ENCODE measurements at places on chromosomes 2 and 18.

- no peak for DNase-seq
Observed at GRCh38 chr18:23943903-23944624, 70.5 kb upstream of the TTC39C start.

DNA sequence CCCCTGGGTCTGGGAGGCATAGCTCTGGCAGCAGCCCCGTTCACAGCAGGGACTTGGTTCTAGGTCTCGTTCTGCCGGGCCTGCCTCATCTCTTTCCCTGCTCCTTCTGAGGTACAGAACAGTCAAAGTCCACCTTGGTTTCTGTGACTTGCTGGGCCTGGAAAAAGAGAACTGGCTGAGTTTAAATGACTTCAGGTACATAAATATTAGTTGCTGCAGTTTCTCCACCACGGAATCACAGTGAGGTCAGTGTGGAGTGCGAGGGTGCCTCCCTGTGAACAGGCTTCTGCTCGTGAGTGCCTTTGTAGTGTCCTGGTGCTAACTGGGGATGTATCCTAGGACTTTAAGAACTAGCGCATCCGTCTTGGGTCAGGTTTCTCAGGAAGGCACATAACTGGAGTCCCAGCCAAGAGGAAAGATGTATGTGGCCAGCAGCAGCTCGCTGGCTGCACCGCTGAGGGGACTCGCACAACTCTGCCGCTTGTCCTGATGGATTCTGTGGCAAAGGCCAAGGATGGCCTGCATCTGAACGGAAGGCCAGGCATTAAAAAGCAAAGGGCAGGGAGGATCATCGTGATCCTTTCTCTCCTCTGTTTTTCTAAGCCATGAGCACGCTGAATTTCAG is 188.6 kb downstream of the SH3RF3 start:
- DNase-seq, result no peak

DNA sequence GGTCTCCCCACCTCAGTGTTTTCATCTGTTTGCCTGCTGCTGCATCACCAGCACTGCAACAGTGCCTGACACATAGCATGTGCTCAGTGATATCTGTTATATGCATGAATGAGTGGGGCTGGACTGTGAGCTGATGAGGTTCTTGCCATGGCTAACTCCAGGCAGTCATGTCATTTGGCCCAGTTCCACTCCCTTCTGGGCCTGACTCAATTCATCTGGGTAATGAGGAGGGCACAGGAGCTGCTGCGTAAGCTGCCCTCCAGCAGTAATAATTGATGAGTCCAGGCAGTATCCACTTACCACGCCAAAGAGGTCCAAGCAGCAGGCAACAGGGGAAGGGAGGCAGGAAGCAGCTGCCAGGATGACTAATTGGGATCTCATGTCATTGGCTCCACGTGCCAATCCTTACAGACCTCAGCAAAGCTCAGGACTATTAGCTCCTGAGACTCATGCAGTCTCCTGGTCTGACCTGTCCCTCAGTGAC is 34.1 kb upstream of the MAT2A start:
- no peak for DNase-seq

GRCh38 chr2:32479993-32480392 is 123.2 kb downstream of the BIRC6 start:
- no peak for DNase-seq

DNA sequence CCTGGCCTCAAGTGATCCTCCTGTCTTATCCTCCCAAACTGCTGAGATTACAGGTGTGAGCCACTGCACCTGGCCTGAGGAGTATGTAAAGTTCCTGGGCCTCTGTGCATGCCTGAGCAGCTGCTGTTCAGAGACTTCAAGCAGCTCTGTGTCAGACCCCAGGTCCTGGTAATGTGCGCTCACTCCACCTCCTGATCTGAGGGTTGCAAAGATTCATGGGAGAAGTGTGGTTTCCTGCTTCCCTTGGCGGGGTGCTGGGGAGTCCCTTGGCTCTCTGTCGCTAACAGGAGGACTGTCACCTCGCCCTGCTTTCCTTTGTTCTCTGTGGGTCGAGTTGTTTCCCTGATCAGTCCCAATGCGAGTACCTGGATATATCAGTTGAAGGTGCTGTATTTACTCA is 8.6 kb upstream of the IL36A start:
- no peak for DNase-seq

- no peak for DNase-seq
Observed at GRCh38 chr2:75480971-75481836, 79.5 kb downstream of the EVA1A start.

- no peak for DNase-seq
Observed at GRCh38 chr2:23042216-23042906, 342.6 kb upstream of the KLHL29 start.

DNA sequence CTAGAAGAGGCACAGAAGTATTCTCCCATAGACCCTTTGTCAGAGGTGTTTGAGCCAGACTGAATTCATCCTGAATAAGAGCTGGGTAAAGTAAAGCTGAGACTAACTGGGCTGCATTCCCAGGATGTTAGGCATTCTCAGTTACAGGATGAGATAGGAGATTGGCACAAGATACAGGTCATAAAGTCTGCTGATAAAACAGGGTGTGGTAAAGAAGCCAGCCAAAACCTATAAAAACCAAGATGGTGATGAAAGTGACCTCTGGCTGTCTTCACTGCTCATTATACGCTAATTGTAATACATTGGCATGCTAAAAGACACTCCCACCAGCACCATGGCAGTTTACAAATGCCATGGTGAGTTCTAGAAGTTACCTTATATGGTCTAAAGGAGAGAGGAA is 364.9 kb upstream of the TMEFF2 start:
- no peak for DNase-seq

DNA sequence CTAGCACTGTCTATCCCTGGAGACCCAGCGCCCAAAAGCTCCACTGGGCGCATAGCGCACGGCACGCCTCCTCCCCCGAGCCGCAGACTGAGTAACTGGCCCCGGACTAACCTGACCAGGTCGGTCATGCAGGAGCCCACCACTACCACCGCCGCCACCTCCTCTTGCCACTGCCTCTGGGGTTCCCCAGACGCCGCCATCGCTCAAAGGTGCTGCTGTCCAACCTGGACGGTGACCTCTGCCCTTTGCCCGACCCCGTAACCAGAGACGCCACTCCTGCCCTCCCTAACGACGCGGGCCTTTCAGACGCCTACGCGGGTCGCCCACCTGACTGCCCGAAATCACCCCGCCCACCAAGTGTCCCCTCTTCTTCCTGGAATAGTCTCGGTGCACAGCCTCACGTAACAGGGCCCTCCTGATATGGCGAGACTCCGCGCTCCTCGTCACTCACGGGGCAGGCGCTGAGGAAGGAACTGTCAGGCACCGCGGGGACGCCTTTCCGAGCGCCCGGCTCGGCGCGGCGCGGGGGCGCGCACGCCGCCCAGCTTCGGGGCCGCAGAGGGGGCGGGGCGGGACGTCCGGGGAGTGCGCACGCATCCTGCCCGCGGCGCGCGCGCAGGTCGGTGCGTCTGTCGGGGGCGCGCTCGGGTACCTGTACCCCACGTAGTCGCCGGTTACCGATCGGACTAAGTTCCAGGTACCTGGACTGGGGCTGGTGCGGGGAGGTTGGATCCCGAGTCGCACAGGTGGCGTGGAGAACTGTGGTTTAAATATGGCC is at the start of the genes BABAM2 and RBKS:
Gene BABAM2, plus strand, starts transcription at position 584 of the 778 bp plus-strand sequence. CDS start 3,828 bp downstream, outside the sequence.
Gene RBKS, minus strand, starts transcription at position 242 of the 778 bp plus-strand sequence. Its CDS starts 42 bp downstream, at position 200.
- DNase-seq, result peak; percentile 68

- no peak for DNase-seq
Observed at GRCh38 chr2:188870289-188870688, 103.9 kb upstream of the COL3A1 start.
